Renal cortex interstitium (tissue), 15 donors: ENCODE measurements at places on chromosomes 16 and 17.

DNA sequence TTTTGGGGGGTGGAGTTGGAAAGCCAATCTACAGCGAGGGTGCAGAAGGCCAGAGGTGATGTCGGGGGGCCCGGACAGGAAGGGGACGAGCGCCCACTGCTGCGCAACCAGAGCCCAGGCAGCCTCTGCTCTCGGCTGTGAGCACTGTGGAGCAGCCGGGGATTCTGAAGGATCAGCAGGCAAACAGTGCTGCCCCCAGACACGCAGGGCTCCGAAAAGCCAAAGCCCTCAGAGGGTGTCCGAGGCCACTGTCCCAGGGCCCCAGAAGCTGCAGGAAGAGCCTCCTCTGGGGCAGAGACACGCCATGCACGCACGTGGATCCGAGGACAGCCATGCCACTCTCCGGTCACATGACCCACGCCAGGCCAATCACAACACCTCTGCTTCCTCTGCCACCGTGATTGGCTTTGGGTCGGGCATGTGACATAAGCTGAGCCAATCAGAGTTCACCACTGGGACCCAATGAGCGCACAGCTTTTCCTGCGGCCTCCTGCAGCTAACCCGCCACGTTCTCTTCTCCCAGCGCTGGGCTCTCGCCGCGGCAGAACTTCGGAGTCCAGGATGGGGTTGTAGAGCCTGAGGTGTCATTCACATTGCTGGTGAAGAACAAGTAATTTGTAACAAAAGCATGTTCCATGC is 40.7 kb downstream of the ACTG1 start:
- peak; percentile 74 for DNase-seq

- DNase-seq: no peak
Measured at GRCh38 chr17:13520899-13521572, 80.7 kb downstream of the HS3ST3A1 start.

DNA sequence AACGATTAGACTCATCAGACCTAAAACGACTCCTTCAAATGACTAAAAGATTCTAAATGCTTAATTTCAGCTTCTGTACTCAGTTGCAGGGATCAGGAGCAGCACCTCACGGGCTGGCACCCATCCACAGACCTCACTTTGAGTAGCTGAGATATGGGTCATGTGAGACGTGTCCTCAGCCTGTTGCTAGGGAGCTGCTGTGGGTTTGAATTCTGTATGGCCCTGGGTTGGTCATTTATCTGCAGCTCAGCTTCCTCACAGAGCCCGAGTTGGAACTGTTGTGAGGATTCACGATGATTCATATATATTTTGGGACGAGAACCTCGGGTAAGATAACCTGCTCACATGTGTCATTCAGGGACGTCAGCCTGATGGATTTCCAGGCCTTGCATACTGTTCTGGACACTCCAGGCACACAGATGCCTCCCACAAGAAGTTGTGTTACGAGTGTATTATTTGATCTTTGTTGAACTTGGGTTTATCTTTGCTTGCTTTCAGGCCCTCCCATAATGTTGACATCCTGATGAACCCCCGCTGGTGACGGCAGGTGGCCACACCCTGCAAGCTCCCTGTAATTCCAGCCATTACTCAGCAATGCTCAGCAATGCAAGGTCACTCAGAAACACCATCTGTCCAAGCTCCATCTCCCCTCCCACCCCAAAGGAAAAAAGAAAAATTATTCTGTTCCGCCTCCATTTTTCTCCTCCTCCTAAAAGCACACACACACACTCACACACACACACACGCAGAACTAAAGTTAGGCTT is 137.6 kb downstream of the RBFOX3 start:
- DNase-seq: no peak

DNA sequence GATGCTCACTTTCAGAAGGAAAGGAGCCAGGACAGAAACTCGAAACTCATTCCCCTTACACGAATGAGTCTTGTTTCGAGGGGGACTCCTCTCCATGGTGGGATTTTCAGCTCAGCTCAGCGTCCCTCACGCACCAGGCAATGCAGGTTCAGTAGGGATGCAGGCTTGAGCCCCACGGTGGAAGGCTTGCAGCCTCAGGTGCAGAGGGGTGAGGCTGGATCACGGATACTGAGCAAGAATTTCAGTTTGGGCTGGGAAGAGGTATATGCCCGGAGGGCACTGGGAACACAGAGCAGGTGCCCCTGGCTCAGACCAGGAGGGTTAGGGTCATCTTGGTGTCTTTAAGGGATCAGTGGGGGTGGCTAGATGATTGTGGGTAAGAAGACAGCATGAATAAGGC is 344.9 kb upstream of the TNRC6C start:
- no peak for DNase-seq

DNA sequence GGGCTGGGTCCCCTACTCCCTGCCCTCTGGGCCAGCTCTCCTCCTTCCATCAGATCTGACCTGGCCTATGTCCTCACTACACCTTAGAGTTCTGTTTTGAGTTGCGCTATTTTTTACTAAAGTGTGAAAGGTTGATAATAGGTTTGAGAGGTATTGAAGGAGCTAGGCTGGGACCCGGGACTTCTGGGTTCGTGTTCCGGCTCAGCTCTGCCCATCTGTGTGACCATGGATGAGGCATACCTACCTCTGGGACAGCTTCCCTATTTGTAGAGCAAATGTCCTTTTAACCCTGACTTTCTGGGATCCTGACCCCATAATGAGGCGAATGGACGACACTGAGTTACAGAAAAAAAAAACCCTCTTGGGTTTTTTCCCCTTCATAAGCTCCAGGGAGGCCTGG is 36.0 kb downstream of the IL21R start:
- DNase-seq: no peak

- DNase-seq: no peak
Measured at GRCh38 chr17:73224663-73225305, 31.9 kb downstream of the COG1 start.

- no peak for DNase-seq
Measured at GRCh38 chr16:52805559-52806168, 247.0 kb downstream of the CHD9NB start.

DNA sequence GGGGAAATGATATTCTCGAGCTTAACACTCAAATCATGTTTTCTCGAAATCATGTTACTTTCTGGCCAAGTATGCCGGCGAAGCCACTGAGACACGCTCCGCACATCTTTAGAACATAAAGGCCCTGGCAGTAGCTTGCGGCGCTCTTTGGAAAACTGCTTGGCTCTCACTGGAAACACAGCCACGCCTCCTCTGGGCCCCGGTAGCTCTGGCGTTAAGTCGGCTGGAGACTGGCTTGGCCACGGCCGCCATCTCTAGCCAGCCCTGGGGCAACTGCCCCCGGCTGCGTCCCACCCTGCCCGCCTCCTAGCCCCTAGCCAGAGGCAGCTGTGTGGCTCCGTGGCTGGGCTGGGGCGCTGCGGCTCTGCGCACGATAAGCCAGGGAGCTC is 9.2 kb upstream of the BAIAP2 start:
- no peak for DNase-seq

DNA sequence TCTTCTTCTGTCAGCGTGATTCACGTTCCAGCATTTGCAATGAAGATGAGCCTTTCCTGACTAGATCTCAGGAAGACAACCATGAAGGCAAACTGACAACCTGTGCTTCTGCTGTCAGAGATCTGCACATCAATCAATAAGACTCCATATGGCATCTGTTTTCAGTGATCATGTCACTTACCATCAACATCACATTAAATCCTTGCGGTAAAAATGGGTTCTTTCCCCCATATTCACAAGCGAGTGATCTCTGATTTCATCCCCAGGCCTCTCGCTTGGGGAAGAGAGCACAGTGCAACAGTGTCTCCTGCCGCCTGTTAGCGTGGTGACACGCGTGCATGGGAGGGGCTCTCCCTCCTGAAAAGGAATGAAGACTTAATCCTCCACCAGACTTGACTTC is 11.1 kb downstream of the NACA2 start:
- DNase-seq: no peak

DNA sequence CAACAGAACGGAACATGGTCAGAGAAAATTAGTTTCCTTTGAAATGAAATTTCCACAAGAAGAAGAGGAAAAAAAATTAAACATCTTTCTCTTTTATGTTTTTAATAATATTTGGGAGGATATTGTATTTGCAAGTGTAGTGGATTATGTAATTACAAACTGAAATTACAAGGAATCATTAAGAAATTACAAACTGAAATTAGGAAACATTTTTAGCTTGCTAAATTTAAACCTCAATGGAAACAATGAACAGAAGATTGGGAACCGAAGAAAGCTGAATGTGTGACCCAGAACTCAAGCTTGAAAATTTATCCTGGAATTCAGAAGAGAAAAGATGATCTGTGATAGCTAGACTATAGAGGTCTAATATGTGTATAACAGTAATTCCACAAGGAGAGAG is 4.4 kb upstream of the PIK3R5 start:
- DNase-seq: no peak

- no peak for DNase-seq
Measured at GRCh38 chr16:71536752-71537499, 10.7 kb downstream of the CHST4 start.

DNA sequence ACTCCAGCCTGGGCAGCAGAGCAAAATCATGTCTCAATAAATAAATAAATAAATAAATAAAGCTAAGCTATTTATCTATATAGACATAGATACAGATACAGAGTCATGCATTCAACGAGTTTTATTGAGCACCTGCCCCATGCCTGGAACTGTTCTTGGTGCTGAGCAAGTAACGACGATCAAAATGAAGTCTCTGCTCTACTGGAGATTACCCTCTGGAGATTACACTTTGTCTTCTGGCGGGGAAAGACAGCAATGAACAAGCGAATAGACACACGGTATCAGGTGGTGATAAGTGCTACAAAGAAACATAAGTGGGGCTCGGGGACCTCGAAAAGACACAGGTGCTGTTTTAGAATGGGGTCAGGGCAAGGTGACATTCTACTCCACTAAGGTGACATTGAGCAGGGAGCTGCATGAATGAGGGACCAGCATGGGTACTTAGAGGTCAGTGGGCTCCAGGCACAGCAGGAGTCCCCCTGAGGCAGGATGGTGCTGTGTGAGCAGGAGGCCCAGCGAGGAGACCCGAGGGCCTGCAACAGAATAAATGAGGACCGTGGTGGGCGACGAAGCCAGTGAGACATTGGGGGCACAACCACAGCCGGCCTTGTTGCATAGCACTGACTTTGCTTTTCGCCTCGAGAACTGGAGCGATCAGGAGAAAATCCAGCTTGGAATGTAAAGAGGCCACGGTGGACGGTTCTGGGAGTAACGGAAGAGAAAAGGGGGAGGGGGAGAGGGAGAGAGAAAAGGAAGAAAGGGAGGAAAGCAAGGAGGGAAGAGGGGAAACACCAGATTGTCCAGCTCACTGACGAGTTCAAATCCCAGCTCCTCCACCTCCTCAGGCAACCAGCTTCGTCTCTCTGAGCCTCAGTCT is 42.4 kb upstream of the MEAK7 start:
- no peak for DNase-seq

DNA sequence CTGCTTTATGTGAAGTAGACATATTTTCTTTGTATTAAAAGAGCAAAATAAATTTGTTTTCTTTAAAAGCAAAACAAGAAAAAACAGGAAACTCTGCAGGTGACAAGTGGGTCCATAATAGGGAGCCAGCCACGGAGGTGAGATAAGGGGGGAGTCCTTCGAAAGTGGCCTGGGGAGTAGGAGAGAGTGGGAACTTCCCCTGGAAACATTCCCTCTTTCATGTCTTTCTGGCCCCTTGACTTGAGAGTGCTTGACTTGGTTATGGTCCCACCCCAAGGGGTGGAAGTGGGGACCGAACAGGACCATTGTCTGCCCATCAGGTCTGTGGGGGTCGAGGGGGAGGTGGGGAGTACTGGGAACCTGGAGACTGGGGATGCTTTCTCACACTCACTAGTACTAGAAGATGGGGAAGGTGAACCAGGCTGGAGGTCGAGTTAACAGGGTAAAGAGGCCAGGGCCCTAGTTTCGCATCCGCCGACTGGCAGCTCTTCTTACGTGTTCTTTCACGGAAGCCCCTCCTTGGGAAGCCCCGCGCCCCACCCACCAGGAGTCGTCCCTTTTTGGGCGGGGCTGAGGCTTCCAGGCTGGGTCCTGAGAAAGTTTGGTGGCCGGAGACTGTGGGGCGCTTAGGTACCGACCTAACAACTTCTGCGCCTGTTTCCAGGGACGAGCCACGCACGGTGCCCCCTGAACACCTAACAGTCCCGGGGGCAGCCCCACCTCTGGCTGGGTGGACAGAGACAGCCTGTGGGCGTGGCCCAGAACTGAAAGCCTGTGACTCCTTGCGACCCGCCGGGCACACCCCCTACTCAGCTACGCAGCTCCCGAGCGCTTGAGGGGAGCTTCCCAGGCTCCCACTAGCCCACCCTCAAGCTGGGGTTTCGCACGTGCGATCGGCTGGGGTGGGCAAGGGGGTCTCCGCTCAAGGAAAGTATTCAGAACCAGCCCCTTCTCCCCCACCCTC is 790 bp downstream of the TRADD start:
- DNase-seq: no peak

- no peak for DNase-seq
Measured at GRCh38 chr16:80852261-80852872, 48.0 kb upstream of the CDYL2 start.
